ENCODE measurements at places on chromosomes 3 and 15.

GRCh38 chr3:32316319-32316718 is 75.3 kb upstream of the CMTM7 start:
- DNase-seq, result no peak

DNA sequence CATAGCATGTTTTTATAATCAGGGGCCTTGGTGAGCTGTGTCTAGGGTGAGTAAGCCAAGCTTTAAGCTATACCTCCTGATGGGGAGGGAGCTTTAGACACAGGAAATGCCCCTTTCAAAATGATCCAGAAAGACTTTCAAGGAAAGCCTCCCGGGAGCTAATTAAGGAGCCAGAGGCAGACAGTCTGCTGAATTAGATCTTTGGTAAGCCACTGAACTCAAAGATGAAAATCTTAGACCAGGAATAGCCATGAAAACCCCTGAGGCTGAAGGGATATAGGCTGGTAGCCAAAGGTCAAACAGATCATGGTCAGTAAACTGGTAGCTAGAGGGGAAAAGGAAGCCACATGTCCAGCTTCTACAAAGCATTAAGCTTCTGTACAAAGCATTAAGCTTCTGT is 42.7 kb upstream of the GAP43 start:
- no peak for DNase-seq

- no peak for DNase-seq
These were observed 9.9 kb downstream of the GTPBP8 start for GRCh38 chr3:113000691-113001090.

DNA sequence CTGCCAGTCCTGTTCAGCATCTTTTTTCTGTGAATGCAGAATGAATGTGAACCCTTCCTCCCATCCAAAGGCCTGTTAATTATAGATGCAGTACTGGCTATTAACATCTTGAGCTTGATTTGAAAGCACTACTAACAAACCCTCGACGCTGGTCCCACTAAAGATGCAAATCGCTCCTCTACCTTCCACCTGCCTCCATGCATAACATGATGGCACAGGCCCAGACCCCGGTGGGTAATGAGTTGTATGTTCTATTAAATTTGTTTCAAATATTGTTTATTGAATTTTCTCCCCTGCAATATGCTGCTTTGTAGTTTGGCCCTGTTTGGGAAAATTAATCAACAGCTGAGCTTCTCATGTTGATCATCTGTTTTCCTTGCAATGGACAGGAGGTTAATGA is 69.3 kb downstream of the RAB11A start:
- DNase-seq, result no peak

- no peak for DNase-seq
These were observed 211.2 kb downstream of the TJP1 start for GRCh38 chr15:29611057-29611456.

- DNase-seq, result peak; percentile 24
These were observed 6.3 kb downstream of the THOC7 start for GRCh38 chr3:63857311-63857710.

- DNase-seq, result no peak
These were observed 25.0 kb upstream of the PYDC2 start for GRCh38 chr3:191435981-191436380.

GRCh38 chr15:77569729-77570125 is 63.0 kb downstream of the LINGO1 start:
- no peak for DNase-seq

DNA sequence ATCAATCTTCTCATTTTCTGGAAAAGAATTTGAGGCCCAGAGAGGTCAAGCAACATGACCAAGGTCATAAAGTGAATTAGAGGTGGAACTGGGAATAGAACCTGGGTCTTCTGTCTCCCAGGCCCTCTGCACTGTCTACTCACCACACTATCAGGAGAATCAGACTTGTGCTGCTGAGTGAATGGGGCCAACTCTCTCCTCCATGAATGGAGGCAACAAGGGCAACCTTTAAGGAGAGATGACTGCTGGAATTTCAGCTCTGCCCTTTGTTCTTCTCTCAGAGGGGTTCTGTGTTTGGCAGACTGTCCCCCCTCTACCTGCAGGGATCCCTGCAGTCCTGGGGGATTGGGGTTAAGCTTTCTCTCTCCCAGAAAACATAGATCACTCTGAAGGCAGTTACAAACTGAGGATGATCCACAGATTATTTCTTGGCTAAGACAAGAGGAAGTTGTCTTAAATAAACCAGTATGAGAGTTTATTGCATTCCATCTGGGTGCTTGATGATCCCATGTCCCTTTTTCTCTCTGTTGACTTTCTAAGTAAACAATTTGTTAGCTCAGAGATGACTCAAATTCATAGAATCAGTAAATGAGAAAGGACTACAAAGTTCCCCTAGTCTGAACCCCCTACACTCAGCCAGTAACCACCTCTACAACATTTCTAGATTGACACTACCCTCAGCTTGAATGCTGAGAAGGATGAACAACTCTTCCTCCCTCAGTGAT is 99.0 kb upstream of the LIPC start:
- no peak for DNase-seq

DNA sequence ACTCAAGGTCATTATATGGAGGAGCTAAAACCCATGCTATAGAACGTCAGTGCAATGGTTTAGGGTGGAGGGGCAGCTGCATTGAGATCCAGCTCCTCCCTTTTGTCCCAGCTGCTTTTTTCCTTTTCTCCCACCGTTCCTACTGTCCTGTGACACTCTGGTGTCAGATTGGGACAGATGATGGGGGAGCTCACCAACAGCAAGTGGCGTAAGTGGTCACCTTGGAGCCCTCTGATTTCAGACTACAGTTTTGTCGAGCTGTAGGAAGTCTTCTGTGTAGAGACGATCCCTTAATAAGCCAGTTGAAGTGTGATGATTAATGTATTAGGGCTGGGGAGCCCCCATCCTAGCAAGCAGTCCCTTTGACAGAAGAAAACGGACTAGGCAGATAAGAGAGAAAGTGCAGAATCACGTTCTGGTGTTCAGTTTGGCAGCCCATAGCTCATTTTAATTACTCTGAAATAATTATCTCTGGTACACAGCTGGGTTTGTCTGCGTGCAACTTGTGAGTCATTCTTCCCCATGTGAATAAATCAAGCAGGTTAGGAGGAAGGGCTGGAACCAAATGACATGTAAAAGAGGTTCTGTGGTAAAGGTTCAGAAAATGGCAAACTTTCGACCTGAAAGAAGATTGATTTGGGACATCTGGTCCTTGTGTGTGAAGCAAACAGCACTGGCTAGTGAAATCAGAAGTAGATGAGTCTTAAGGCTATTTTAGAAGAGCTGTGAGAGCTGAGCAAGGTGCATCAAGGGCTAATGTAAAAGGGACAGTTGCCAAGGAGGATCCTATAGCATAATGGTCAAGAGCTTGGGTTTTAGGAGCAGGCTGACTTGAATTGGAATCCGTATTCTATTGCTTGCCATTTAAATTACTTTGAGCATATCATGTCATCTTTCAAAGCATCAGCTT is 241.4 kb downstream of the EDEM1 start:
- no peak for DNase-seq

GRCh38 chr3:141680620-141681389 is 57.3 kb upstream of the RNF7 start:
- no peak for DNase-seq

GRCh38 chr3:107345822-107346405 is 31.3 kb upstream of the CCDC54 start:
- DNase-seq, result no peak
